Brain (organoid and tissue), 16 donors: ENCODE measurements at places on chromosomes 2 and 18. TPM values are rescaled to one million over a fixed set of nuclear protein-coding genes. Genes with fewer than 3 reads are reported as not detected.

Gene LGALSL
- 2.5 TPM for polyA plus RNA-seq

DNA sequence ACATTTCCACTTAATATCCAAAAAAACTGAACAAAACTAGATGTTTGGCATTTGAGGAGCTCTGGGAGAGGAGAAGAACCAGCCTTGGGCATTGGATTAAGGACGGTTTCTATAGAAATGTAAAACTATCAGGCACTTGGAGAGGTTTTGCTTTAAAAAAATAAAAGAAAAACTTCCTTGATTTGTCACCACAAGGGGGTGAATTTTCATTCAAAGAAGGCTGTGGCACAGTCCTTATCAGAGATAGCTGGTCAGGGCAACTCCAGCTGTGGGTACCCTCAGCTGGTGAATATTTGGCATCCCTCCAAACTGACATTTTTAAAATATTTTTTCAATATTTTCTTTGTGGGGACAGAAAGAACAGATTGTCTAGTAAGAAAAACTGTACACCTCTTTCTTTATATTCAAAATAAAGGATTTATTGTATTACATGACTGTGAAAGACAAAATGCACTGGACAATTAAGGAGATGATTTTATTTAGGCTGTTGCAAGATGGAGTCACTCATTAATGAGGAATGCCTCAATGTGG is 46.1 kb upstream of the TBC1D8 start:
- no peak for DNase-seq

DNA sequence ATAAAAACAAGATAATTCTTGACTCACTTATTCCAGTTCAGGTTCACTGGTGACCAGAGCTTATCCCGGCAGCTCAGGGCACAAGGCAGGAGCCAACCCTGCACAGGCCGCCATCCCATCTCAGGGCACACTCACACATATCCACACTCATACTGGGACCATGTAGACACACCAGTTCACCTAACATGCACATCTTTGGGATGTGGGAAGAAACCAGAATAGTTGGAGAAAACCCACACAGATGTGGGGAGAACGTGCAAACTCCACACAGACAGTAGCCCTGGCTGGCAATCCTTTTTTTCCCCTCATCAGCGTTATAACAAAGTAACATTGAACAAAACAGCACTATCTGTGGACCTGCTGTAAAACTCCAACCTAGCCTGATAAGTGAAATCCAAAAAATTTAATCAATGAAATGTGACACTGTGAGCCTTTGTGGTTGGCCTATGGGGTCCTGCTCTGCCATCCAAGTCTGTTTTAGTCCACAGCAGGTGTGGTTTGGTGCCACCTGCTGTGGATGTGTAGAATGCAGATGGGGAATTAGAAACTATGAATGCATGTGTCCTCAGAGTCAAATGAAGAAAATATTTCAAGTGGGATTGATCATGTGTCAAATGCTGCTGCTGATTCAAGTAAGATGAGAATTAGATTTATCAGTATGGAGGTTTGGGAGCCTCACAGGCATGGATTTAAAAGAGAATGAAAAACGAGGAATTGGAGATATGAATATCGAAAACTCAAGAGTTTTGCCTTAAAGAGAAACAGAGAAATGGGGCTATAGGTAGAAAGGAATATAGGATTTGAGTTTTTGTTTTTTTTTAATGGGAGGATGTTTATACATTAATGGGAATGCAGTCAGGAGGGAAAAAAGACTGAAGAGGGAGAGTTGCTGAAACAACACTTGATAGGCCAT is 47.0 kb downstream of the UGP2 start:
- DNase-seq = peak; percentile 78

Gene ARL5A
- 11.0 TPM for polyA plus RNA-seq

DNA sequence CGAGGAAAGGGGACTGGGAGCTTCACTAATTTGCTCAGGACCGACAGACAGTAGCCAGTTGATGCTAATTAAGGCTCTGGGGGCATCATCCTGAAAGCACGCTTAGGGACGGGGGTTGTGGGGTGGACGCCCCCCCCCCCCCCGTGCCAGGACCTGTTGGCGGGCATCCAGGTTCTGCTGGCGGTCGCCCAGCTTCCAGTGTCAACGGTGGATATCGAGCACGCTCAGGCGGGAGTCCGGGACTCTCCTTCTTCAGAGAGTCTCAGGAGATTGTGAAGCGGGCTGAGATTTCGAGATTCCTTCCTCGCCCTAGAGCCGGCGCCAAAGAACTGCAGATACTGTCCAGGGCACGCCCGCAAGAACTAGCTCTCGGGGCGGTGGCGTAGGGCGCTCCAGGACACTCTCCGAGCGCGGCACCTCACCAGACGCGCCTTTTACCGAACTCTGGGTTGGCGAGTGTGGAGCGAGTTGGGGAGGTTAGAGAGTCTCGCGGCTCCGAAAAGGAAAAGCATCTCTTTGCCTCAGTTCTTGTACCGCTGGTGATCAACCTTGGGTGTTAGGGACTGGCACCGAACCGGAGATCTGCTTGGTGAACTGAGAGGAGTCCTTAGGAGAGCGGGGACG is 5.6 kb downstream of the RAX start:
- DNase-seq = no peak

Gene MLPH
- 2.8 TPM for polyA plus RNA-seq

Gene MREG
- 8.5 TPM for polyA plus RNA-seq

DNA sequence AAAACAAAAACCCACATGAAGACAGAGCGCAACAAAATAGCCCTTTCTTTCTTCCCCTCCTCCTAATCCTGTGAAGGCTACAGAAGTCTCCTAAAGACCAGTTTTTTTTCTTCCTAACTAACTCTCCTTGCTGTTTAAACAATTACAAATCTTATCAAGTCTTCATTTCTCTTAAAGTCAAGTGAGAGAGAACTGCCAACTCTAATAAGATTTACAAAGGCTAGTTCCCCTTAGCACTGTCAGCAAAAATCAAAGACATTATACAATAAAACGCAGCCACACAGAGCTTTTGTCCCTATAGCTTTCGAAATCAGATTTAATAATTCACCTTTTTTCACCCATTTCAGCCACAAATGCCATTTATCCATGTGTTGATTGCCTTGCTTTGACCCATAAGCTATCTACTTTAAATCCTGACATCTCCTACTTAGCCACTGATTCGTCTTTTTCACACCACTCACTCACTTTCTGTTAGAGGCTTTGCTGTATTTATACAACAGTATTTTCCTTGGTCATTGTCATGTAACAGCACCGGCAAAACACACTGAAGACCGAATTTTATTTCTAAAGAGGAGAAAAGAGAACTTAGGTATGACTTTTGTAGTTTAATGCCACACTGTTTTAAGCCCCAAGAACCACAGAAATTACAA is 5.9 kb downstream of the NRXN1 start:
- DNase-seq = peak; percentile 22

GRCh38 chr2:16172324-16173175 is 232.2 kb downstream of the MYCN start:
- DNase-seq = no peak

DNA sequence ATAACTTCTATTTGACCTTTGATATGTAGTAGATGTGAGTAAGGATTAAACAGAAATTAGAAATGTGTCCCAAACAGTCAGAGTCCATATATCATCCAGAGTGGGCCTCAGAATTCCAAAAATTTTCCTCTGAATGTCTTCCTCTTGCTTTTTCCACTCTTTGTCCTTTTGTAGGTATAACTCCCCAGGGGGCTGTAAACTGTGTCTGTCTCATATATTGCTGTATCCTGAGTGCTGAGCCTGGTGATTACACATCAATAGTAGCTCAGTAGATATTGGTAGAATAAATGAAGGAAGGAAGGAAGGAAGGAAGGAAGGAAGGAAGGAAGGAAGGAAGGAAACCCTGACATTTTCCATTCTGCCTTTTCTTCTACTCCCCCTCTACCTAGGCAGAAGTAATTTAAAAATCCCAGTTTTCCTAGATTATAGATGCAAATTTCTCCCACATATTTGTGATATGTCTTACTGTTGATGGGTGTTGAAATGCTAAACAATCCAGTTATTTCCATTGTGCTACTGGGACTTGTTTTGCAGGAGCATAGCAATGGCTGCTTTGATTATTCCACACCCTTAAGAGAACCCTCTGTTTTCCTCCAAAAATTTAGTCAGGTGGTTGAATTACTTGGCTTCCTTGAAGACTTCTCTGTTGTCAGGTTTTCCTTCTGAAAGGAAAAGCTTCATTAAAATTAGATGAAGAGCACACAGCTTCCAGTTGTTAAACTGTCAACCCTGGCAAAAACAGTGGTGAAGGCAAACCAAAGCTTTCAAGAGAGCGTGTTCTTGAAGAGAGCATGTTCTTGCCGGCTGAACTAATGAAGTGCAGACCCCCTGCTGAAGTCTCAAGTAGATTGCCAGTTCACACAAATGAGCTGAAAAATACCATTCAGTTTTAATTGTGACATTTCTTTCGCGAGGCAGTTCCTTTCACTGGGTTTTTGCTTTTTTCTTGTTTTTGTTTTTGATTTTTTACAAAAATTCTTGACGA is 147.8 kb downstream of the KCNE4 start:
- no peak for DNase-seq

Gene STPG4
- polyA plus RNA-seq = not detected
